ENCODE measurements at places on chromosomes 2 and 18. TPM values are rescaled to one million over a fixed set of nuclear protein-coding genes. Genes with fewer than 3 reads are reported as not detected.

The PID1 gene
- total RNA-seq = 0.53 TPM

The SLC23A3 gene
- 0.36 TPM for total RNA-seq

The COL6A3 gene
- 1.3 TPM for total RNA-seq

The CYP26B1 gene
- total RNA-seq = not detected

The NEU2 gene
- total RNA-seq = not detected

The DSEL gene
- 0.53 TPM for total RNA-seq

The KIF5C gene
- total RNA-seq = 7.3 TPM

The PRSS56 gene
- not detected for total RNA-seq

The CCDC141 gene
- 30.6 TPM for total RNA-seq

The TNFAIP6 gene
- not detected for total RNA-seq

The STAMBP gene
- total RNA-seq = 13.8 TPM

- H3K4me3 ChIP-seq = no peak overlapping the region
- H3K4me1 ChIP-seq = peaks cover 9% of the 10 kb centered on the region
- no peak for DNase-seq
- no peaks in the 10 kb centered on the region for H3K27me3 ChIP-seq
Observed at GRCh38 chr18:76980663-76981395, 151.8 kb downstream of the MBP start.

DNA sequence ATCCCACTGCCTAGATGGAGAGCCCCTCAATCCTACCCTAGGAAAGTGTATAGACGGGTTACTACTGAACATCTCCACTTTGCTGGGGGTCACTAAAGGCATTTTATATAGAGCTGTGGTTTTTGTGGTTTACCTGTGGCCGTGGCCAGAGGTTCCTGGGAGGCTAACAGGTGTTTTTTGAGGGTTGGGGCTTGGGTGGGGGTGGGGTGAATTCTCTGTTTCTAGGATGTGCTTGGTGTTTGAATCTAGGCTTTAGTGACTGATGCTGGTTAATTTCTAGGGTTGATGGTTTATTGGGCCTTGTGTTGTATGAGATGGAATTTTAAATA, 7.7 kb downstream of the HOXD8 start:
- no peak for DNase-seq
- no peak overlapping the region for H3K27ac ChIP-seq
- no peak overlapping the region for H3K4me3 ChIP-seq
- H3K27me3 ChIP-seq = peaks cover 98% of the 10 kb centered on the region

GRCh38 chr2:169363560-169364150, 1.3 kb upstream of the LRP2 start:
- H3K4me3 ChIP-seq = peak overlapping the region; percentile 75
- peaks cover 31% of the 10 kb centered on the region for H3K4me1 ChIP-seq
- H3K27me3 ChIP-seq = peaks cover 34% of the 10 kb centered on the region
- no peak overlapping the region for H3K27ac ChIP-seq
- H3K36me3 ChIP-seq = no peaks in the 10 kb centered on the region

DNA sequence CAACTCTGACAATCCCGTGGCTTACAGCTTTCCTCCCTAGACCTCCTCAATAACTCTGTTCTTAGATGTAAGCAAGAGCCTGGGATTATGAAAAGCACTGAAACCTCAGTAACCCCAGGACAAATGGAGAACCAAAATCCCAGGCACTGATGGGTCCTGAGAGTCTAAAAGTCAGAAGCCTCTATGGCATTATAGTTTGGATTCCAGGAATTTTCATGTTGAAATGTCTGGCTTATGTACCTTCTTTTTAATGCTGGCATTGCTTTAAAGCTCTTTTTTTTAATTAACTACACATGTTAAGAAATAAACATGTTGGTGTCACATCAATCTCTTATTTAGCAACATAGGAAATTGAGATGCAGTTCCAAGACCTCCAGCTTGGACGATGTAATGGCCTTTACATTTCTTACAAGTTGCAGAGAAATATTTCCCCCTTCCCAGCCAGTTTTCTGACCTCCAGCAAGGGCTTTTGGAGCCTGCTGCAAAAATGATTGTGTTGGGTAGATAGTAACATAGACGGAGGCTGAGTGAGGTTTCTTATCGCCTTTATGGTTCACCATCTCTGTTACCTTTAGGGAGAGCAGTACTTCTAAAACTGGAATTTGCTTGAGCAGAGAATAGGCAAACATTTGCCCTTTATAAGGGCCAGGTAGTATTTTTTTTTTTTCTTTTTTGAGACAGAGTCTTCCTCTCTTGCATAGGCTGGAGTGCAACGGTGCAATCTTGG, 84.8 kb upstream of the RASGRP3 start:
- no peak for DNase-seq
- no peaks in the 10 kb centered on the region for H3K27me3 ChIP-seq
- H3K27ac ChIP-seq = no peak overlapping the region
- no peaks in the 10 kb centered on the region for H3K36me3 ChIP-seq
- no peak overlapping the region for H3K4me3 ChIP-seq

GRCh38 chr2:101140237-101140636, 10.9 kb downstream of the TBC1D8 start:
- no peaks in the 10 kb centered on the region for H3K36me3 ChIP-seq
- H3K4me1 ChIP-seq = no peaks in the 10 kb centered on the region
- no peaks in the 10 kb centered on the region for H3K27me3 ChIP-seq
- no peak overlapping the region for H3K4me3 ChIP-seq
- DNase-seq = no peak
- H3K27ac ChIP-seq = no peak overlapping the region

GRCh38 chr2:127014630-127015029, 92.3 kb downstream of the BIN1 start:
- no peak overlapping the region for H3K4me3 ChIP-seq
- H3K36me3 ChIP-seq = no peaks in the 10 kb centered on the region
- H3K27ac ChIP-seq = no peak overlapping the region
- peaks cover 15% of the 10 kb centered on the region for H3K27me3 ChIP-seq
- no peaks in the 10 kb centered on the region for H3K4me1 ChIP-seq

- no peaks in the 10 kb centered on the region for H3K27me3 ChIP-seq
- peaks cover 13% of the 10 kb centered on the region for H3K4me1 ChIP-seq
- H3K27ac ChIP-seq = peak overlapping the region; percentile 70
- peaks cover 9% of the 10 kb centered on the region for H3K36me3 ChIP-seq
- DNase-seq = no peak
Observed at GRCh38 chr2:18560797-18561085, 288 bp upstream of the RDH14 start.

GRCh38 chr2:30414961-30415360, 32.1 kb upstream of the LCLAT1 start:
- no peak for DNase-seq
- H3K4me3 ChIP-seq = no peak overlapping the region
- no peak overlapping the region for H3K27ac ChIP-seq
- no peaks in the 10 kb centered on the region for H3K27me3 ChIP-seq
- no peaks in the 10 kb centered on the region for H3K4me1 ChIP-seq

DNA sequence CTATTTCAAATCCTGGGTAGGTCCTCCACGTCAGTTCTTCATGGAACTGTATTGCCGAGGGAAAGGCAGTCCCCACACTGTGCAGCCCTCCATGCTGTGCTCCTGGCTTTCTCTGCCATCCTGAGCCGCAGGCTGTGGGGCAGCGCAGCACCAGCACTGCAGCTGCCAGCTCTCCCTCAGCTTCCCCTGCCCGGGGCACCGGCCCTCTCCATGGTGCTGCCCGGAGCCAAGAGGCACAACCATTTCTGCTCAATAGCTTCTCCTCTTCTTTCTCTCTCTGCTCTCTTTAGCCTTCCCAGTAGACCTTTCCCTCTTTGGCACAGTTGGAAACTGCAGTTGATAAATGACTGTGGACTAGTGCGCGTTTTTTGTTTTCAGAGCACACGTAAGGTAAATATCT, 12.1 kb downstream of the ANKRD23 start:
- no peaks in the 10 kb centered on the region for H3K4me1 ChIP-seq
- peaks cover 73% of the 10 kb centered on the region for H3K36me3 ChIP-seq
- DNase-seq = no peak
- H3K27ac ChIP-seq = no peak overlapping the region
- H3K4me3 ChIP-seq = no peak overlapping the region

DNA sequence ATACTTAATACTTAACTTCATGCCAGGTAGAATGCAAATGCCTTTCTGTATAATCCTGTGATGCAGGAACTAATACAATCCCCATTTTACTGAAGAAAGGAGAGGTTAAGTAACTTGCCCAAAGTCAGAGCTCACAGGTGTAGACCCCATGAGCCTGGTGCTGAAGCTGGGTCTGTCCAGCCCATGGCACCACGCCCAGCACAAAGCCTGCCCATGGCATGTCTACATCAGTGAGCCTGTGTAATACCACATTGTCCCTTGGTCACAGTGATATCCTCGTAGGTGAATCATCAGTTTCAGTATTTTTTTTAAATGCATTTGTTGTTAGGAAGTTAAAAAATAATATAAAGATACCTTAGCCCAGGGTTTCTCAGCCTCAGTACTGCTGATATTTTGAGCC, 69.9 kb upstream of the MCFD2 start:
- H3K36me3 ChIP-seq = peaks cover 47% of the 10 kb centered on the region
- peaks cover 60% of the 10 kb centered on the region for H3K4me1 ChIP-seq
- H3K27ac ChIP-seq = peak overlapping the region; percentile 63
- H3K27me3 ChIP-seq = no peaks in the 10 kb centered on the region

- no peaks in the 10 kb centered on the region for H3K36me3 ChIP-seq
- H3K27me3 ChIP-seq = no peaks in the 10 kb centered on the region
- no peak overlapping the region for H3K27ac ChIP-seq
- DNase-seq = no peak
Observed at GRCh38 chr18:34837769-34838272, 127.7 kb downstream of the DTNA start.

GRCh38 chr2:138522556-138522955, 21.0 kb downstream of the SPOPL start:
- H3K27ac ChIP-seq = no peak overlapping the region
- DNase-seq = no peak
- H3K27me3 ChIP-seq = no peaks in the 10 kb centered on the region
- no peaks in the 10 kb centered on the region for H3K4me1 ChIP-seq
- H3K36me3 ChIP-seq = no peaks in the 10 kb centered on the region

- no peaks in the 10 kb centered on the region for H3K4me1 ChIP-seq
- no peaks in the 10 kb centered on the region for H3K36me3 ChIP-seq
- no peak for DNase-seq
- no peak overlapping the region for H3K27ac ChIP-seq
- no peak overlapping the region for H3K4me3 ChIP-seq
Observed at GRCh38 chr2:17858064-17858463, 20.4 kb upstream of the KCNS3 start.

DNA sequence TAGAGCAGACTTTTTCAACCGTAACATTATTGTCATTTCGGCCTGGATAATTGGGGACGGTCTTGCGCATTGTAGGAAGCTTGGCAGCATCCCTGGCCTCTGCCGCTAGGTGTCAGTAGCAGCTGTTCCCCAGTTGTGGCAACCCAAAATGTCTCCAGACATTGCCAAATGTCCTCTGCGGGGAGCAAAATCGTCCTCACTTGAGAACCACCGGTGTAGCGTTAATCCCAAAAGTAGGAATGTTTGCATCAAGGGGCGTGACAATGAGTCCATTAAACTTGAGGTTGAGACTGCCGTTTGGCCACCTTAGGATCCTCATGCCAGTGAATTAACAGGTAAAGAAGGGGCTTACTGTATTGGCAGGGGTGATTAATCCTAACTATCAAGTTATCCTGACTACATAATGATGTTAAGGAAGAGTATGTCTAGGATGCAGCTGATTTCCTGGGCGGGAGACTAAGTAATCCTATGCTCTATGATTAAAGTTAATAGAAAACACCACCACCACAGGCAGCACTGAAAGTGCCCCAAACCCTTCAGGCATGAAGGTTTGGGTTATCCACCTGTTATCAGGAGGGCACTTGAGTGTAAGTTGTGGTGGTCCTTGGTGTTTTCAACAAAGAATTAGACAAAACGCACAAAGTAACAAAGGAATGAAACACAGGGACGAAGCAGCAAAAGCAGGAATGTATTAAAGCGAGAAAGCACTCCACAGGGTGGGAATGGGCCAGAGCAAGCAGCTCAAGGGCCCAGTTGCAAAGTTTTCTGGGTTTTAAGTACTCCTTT, 4.9 kb upstream of the ZC3H8 start:
- DNase-seq = peak; percentile 78
- peaks cover 4% of the 10 kb centered on the region for H3K27me3 ChIP-seq
- H3K4me1 ChIP-seq = peaks cover 15% of the 10 kb centered on the region
- no peak overlapping the region for H3K4me3 ChIP-seq

- no peak for DNase-seq
- H3K27me3 ChIP-seq = no peaks in the 10 kb centered on the region
Observed at GRCh38 chr2:181374781-181375675, 82.2 kb upstream of the ITGA4 start.

DNA sequence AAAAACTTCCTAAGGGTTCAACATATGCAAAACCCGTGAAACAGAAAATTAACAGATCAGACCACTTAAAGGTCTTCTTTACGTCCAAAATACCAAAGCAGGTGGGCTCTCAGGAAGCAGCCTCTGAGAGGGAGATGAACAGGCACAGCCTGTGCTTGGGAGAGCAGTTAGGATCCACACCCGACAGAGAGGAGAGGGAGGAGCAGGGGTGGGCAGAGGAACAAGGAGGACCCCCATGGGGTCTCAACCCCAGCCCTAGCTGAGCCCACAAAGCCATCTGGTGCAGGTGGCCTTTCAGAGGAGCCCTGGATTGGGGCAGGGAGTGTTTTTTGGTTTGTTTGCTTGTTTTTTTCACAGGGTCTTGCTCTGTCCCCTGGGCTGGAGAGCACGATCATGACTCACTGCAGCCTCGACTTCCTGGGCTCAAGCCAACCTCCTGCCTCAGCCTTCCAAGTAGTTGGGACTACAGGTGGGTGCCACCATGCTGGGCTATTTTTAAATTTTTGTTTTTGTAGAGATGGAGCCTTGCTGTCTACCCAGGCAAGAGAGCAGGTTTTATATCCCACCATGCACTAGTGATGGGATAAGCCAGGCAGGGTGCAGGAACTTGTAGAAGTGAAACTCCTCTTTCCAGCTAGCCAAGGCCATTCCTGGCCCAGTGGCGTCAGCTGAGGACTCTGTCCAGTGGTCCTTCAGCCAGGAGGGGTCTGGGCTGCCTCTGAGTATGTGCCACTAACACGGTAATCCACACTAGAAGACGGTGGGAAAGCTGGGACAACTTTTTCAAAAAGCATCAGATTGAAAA, 154.1 kb upstream of the HDAC4 start:
- H3K4me1 ChIP-seq = peaks cover 7% of the 10 kb centered on the region
- H3K27ac ChIP-seq = no peak overlapping the region
- H3K36me3 ChIP-seq = no peaks in the 10 kb centered on the region
- DNase-seq = no peak
- no peak overlapping the region for H3K4me3 ChIP-seq

- H3K4me1 ChIP-seq = peaks cover 2% of the 10 kb centered on the region
- H3K36me3 ChIP-seq = no peaks in the 10 kb centered on the region
- H3K4me3 ChIP-seq = no peak overlapping the region
- no peak for DNase-seq
- H3K27ac ChIP-seq = no peak overlapping the region
Observed at GRCh38 chr18:12253663-12254135, 462 bp upstream of the CIDEA start.

DNA sequence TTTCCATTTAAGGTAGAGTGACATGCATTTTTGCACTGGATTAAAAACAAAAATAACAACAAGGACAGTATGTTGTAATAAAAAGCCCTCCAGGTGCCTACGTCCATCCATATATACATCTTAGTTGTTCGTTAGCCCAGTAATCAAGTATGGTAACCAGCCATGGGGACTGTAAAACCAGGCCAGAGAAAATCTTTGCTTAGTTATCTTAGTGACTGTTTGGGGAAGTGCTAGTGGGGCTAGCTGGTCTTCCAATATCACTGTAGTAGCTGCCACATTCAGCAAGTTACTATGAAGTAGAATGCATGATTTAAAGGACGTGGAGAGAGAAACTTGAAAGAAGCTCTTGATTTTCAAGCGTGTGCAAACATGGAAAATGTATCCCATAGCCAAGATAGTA, 95.9 kb upstream of the STON1 start:
- no peaks in the 10 kb centered on the region for H3K36me3 ChIP-seq
- no peak for DNase-seq
- no peaks in the 10 kb centered on the region for H3K27me3 ChIP-seq
- H3K27ac ChIP-seq = no peak overlapping the region
- no peaks in the 10 kb centered on the region for H3K4me1 ChIP-seq

- no peaks in the 10 kb centered on the region for H3K27me3 ChIP-seq
- DNase-seq = no peak
- H3K36me3 ChIP-seq = no peaks in the 10 kb centered on the region
Observed at GRCh38 chr2:7375901-7376300, 458.7 kb downstream of the RNF144A start.

Data from CD4-positive, alpha-beta T cell (primary cell).